ENCODE measurements at places on chromosomes 5 and 9. TPM values are rescaled to one million over a fixed set of nuclear protein-coding genes. Genes with fewer than 3 reads are reported as not detected.
A peak's percentile ranks its signal among the peaks of the same experiment; 100 is the strongest.

FGF10 gene
- total RNA-seq: 8.5 TPM

CD180 gene
- 0.67 TPM for total RNA-seq

- peak; percentile 36 for DNase-seq
Observed at GRCh38 chr5:172505845-172506244, 51.5 kb upstream of the SH3PXD2B start.

DNA sequence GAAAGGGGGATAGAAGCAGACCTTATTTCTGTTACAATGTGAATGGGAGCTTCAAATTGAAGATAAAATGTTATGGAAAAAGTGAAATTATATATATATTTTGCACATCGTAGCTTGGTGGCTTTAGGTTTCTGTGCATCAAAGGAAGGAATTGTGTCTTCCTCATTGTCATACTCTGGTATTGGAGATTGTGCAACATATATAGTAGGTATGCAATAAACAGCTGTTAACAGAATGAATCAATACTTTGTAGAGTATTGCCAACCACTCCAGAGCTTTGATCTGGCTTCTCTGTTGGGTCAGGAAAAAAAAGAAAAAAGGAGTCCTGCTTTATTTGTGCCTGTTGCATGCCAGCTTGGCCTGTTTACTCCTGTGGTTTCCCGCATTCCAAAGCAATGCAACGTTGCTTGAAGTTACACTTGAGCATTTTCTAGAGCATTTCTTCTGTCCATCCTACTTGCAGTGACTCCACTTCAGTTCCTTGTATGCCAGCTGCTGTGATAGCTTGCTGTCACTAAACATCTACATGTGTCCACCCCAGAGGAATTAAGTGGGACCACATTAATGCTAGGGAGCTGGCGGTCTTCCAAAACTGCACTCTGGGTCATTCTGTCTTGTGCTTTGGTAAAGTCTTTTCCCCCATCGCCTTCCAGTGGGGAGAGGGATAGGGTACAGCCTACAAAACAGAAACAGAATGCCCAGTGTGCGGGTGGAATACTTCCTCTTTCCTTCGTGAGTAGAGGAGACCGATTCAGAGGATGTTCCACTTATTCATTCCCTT lies 62.0 kb upstream of the MEF2C start:
- no peak for DNase-seq

DNA sequence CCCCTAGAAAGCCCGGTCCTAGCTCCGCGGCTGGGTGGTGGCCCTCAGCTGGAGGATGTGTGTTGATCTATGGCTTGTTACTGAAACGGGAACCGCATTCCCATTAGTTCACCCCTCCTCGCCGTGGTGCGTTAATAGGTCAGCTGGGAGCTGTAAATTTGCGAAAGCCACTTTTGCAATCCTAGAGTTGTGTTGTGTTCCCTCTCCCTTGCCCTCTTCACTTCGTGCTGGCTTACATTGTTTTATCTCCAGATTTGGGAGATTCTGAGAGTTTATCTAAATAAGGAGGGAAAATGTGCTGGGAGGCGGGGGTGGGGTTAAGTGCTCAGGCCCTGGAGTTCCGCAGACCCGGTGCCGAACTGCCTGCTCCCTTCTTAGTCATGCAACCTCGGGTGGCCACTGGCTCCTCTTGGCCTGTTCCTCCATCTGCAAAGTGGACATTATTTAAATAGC lies 62.8 kb downstream of the HMCN2 start:
- no peak for DNase-seq

- DNase-seq: no peak
Observed at GRCh38 chr5:74660873-74661272, 20.3 kb upstream of the ENC1 start.

DNA sequence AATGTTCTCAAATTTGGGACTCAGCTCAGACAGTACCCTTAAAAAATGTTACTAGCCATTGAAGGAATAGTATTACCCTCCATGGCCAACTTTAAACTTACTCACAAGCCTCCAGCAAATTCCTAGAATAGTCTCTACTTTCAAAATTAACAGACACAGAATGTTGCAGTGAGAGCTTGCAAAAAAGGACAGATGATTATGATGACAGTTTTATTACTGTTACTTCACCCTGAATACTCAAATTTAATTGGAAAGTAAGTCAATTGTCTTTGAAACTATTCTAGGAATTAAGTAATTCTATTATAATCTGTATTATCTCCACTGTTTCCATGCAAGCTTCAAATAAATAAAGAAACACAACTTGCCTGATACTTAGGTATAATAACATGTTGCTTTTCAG lies 288.3 kb downstream of the SLF1 start:
- no peak for DNase-seq

GRCh38 chr9:108083160-108083750 lies 593.7 kb upstream of the KLF4 start:
- DNase-seq: no peak

Data from ovary (tissue), 10 donors.